ENCODE measurements at places on chromosomes 1 and 21.
A peak's percentile ranks its signal among the peaks of the same experiment; 100 is the strongest.

DNA sequence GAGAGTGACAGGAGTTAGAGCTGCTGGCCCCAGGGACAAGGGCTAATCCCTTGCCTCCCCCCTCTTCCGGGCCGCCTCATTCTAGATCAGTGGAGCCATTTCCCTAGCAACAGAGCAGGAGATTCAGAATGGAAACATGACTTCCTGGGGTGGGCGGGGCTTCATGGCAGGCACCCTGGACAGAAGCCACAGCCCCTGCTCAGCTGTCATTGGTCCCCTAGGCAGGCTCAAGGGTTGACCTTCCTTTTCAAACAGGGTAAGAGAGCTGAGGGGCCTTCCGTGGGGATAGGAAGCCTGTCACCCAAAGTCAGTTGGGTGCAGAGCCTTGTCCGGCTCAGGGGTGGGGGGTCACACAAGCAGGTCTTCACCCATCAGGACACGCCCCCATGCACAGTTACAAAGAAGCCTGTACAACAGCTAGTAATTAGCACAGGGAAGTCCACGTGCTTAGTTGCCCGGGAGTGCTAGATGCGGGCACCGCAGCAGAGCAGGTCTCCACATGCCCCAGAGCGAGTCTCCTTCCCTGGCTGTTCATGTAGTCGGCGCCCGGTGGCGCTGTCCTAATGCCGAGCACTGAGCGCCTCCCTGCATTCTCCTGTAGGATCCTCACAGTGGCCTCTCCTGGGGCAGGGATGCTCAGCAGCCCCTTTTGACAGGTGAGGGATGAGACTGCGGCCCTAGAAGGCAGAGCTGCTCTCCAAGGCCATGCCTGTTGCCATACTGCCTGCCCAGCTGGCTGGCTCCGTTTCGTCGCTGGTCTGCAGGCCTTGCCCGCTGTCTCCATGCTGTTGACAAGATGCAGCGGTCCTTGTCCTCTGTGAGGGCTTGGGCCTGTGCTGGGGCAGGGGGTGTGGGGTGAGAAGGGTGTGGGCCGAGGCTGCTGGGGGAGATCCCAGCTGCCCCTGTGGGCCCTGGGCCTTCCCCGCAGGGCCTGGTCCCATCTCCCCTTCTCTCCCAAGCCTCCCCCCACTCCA lies 5.1 kb downstream of the TMEM201 start:
- peak; percentile 35 for DNase-seq

DNA sequence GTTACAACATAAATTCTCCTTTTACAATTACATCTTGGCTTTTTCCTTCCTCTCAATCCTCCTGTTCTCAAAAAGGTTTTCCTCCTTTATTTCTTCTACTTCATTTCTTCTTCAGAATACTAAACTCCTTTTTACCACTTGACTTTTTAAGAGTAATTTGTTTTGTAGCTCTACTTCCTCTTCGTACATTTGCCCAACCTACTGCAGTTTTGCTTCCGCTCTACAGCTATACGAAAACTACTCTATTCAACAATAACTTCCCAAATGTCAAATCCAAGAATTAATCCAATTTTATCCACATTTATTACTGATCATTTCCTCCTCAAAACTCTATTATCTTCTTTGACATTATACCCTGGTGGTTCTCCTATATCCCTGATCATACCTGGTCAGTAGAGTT lies 3.4 kb downstream of the GDAP2 start:
- DNase-seq, result no peak

DNA sequence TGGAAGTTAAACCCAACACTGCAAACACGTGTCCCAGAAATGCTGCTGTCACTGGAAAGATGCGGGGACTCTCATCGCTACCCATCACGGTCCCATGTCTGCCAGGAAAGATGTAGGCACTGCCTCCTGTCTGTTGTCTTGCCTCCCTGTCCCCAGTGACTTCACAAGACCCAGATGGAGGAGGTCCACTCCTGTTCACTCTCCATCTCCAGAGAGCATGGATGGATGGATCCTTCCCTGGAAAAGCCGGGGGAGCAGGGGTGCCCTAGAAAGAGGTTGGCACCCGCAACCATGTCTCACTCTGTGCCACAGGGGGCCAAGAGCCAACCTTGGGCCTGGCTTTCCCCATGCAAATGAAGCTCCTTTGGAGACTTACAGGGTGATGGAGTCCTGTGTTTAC lies 135.5 kb downstream of the GLIS1 start:
- no peak for DNase-seq

DNA sequence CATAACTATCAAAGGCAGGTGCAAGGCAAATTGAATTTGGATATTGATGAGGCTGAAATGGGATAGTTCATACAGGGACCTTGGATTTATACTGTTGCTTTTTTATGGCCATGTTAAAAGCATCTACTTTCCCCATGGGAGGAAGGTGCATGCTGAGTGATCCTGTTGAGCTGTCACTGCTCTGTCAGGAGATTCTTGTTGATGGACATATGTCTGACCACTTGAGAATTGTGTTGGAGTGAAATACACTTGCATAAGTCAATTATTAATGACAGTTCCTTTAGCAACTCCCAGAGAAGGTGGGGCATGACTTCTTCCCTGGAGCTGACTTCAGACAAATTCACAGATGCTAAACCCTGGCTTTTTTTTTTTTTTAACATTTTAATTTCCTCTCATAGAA lies 58.4 kb upstream of the DYNLT5 start:
- DNase-seq, result no peak

DNA sequence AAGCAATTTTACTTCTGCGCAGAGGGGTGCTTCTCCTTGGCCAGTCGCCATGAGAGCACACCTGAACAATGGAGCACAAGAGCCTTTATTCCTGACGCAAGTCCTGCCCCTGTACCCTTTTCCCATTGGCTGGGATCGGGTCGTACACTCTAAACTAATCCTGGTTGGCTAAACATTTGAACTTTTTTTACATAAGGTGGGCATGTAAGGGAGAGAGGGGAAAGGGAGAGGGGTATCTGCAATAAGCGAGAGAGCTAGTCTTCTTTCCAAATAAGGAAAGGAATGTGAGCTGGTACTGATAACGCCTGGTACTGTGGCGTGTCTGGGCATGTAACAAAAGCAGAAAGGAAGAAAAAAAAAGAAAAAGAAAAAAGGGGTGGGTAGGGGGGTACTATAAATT lies 21.8 kb downstream of the MFSD2A start:
- DNase-seq, result no peak

- DNase-seq, result no peak
These were observed 386.2 kb upstream of the ADGRL2 start for GRCh38 chr1:81414488-81415015.

- DNase-seq, result no peak
These were observed 100.4 kb downstream of the LHX8 start for GRCh38 chr1:75234562-75234961.

- DNase-seq, result no peak
These were observed 3.2 kb upstream of the LAPTM5 start for GRCh38 chr1:30760596-30761324.

- DNase-seq, result no peak
These were observed 17.0 kb upstream of the PIGC start for GRCh38 chr1:172460887-172461315.

DNA sequence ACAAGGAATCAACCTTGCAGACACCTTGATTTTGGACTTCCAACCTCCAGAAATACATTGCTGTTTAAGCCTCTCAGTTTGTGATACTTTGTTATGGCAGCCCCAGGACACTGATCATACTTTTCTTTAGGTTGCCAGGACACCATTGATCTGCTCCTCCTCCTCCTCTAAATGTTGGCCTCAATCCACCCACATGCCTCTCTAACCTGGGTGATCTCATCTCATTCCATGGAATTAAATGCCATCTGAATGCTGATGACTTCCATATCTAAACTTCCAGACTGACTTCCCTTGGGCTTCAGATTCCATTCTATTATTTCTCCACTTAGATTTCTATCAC lies 7.4 kb upstream of the PPP1R15B start:
- DNase-seq, result no peak

DNA sequence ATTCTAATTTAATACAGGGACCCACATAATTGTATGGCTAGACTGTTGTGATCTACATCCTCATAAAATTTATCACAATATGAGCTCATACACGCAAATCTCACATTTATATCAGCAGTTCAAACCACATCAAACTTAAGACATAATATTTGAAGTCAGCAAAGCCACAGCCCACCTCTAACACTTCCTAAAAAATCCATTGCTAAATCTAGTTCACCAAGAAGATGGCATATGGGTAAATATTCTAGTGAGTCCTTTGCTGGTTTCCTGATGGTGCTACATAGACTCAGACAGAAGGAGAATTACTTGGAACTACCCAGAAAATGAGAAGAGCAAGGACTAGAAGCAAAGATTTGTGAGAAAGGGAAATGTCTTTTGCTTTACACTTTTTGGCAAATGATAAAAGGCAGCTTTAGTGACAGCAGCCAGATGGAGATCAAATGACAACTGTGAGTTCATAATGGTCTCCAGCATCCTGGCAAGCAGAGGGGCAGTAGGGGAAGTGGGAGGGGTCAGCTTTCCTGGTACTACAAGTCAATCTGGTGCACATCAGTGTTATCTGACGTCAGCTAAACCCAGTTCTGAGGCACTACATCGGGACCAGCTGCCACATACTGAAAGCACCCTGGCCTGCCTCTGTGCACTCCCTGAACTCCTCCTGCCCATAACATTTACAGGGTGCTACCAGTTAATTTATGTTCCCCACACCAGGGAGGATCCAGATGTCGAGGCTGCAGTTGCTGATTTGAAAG lies 10.6 kb upstream of the GADD45A start:
- peak; percentile 22 for DNase-seq

DNA sequence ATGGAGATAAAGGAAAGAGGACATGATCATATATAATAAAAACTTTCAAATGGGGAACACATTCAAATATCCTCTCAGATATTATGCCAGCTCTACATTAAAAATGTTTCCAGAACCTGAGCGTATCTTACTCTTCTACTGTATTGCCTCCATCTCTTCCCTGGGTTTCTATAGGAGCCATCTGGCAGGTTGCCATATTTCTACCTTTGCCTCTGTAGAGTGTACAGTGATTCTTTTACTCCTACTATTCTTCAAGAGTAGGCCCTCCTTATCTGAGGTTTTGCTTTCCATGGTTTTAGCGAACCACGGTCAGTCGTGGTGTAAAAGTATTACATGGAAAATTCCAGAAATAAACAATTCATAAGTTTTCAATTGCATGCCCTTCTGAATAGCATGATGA lies 259.5 kb downstream of the GRIK1 start:
- no peak for DNase-seq

- no peak for DNase-seq
These were observed 195.1 kb downstream of the HLX start for GRCh38 chr1:221074332-221074731.
